Cortex of kidney (tissue), 1 donor: ENCODE measurements at places on chromosomes 7 and 10.

GRCh38 chr10:90788968-90789367, 68.9 kb downstream of the HTR7 start:
- no peak for DNase-seq

GRCh38 chr7:151431281-151431767, 8.6 kb downstream of the CRYGN start:
- DNase-seq: no peak

DNA sequence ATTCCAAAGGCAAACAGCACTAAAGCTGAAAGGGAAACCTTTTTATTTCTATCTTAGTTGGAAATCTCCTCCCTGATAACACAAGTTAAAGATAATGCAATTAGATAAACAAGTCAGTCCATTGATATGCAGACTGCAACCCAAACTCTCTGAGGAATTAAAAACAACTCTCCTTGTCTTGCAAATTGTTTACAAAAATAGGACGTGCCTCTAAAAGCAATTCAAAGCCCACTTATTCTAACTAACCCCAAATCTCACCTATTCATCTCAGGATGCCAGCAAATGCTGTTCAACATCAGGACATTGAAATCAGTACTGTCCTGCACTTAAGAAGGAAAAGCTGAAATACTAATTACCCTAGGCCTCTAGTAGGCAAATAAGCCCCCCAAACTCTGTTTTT, 12.8 kb downstream of the SHTN1 start:
- DNase-seq: no peak

DNA sequence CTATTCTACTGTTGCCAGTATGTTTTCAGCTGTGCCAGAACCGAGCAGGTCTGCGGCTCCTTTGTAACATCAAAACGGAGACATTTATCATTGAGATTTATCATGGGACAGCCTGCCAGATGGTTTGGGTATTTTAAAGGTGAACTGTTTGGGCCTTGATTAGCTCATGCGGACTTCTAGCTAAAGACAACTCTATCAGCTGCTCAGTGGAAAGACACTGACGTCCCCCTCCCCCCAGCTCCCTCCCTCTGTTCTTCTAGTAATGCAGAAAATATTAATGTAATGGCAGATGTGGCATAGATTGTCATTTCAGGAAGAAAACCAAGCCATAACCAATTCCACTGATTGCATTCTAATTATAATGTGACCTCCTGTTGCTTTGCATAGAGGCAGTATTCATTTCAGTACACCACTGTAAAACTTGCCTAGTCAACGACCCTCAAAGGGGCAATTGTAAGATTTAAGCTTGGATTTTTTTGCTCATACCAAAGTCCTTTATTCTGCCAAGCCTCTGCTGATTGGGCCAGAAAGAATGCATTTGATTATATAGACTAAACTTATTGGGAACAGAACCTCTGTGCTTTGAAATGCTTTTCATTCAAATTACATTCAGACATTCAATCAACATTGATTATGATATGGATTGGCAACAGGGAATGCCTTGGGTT, 966.8 kb downstream of the LRMDA start:
- no peak for DNase-seq

DNA sequence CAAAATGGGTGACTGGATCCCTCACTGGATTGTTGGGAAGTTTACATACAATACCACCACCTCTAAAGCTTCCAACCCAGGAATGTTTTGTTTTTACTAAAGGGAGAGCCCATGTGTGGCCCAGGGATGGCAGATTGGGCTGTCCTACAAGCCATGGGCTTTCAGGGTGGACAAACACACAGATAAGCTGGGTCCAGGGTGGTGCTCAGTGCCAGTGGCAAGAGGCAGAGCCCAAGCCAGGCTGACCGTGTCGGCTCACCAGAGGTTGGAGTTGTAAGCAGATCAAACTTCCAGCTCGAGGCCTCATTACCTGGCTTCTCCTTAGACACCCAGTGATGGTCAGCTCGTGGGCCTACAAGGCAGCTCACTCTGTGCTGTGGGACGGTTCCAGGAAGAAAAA, 52.3 kb downstream of the CDH23 start:
- DNase-seq: no peak

DNA sequence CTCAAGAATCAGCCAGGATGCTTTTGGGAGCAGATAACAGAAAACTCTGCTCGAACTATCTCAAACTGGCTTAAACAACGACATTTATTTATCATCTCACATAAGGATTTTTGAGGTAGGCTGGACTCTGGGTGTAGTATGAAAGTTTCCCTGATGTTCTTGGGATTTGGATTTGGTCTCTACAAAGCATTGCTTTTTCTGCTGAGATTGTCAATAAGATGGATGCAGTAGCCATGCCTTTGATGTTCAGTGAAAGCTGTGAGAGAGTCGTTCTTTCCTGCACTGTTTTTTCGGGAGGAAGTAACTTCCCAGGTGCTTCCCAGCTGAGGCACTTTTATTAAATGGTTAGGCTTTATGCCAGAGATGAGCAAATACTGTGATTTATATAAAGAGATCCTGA, 181.1 kb downstream of the PRKG1 start:
- no peak for DNase-seq

DNA sequence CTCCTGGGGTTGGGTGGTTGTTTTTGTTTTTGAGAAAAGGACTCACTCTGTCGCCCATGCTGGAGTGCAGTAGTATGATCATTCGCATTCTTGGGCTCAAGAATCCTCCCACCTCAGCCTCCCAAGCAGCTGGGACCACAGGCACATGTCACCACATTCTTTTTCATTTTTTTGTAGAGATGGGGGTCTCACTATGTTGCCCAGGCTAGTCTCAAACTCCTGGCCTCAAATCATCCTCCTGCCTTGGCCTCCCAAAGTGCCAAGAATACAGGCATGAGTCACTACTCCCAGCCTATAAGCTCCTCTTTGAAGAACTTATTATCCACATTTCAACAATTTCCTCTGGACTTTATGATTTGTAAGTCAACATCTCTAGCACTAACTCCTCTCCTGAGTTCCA, 102.7 kb downstream of the KMT2C start:
- DNase-seq: no peak
